Glutamatergic neuron (in vitro differentiated cells): ENCODE measurements at places on chromosomes 6 and 20. TPM values are rescaled to one million over a fixed set of nuclear protein-coding genes. Genes with fewer than 3 reads are reported as not detected.
A peak's percentile ranks its signal among the peaks of the same experiment; 100 is the strongest.

Gene MRPS18A
- 27.7 TPM for total RNA-seq

Gene PMEPA1
- total RNA-seq: 14.4 TPM

Gene MACROD2
- total RNA-seq: 8.7 TPM

Gene ZGPAT
- total RNA-seq: 41.5 TPM

GRCh38 chr6:106125925-106126435, 39.8 kb downstream of the PRDM1 start:
- H3K27ac ChIP-seq: no peak overlapping the region
- DNase-seq: no peak
- no peaks in the 10 kb centered on the region for H3K36me3 ChIP-seq

GRCh38 chr20:32012159-32012688, 2.0 kb downstream of the CCM2L start:
- peaks cover 9% of the 10 kb centered on the region for H3K27me3 ChIP-seq
- DNase-seq: no peak
- H3K4me3 ChIP-seq: no peak overlapping the region
- peaks cover 19% of the 10 kb centered on the region for H3K4me1 ChIP-seq

DNA sequence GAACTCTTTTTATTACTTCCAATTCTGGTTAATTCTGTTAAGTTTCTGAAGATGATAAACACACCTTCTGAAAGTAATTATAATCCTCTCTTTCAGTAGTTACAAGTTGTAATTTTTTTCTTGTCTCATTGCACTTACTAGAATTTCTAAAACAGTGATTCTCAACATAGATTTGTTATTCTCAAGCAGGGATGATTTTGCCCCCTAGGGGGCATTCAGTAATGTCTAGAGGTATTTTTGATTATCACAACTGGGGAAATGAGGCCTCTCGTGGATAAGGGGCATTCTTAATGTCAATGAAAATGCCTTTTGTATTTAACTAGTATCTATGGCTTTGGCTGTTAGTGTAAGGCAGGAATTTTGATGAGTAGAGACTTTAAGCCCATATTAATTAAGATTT, 39.4 kb upstream of the MAFB start:
- no peak overlapping the region for H3K4me3 ChIP-seq
- H3K36me3 ChIP-seq: peaks cover 14% of the 10 kb centered on the region
- DNase-seq: no peak
- H3K27me3 ChIP-seq: peaks cover 1% of the 10 kb centered on the region
- no peaks in the 10 kb centered on the region for H3K4me1 ChIP-seq
- H3K27ac ChIP-seq: no peak overlapping the region

Gene OPRM1
- total RNA-seq: not detected

Gene SMPDL3A
- 10.0 TPM for total RNA-seq

DNA sequence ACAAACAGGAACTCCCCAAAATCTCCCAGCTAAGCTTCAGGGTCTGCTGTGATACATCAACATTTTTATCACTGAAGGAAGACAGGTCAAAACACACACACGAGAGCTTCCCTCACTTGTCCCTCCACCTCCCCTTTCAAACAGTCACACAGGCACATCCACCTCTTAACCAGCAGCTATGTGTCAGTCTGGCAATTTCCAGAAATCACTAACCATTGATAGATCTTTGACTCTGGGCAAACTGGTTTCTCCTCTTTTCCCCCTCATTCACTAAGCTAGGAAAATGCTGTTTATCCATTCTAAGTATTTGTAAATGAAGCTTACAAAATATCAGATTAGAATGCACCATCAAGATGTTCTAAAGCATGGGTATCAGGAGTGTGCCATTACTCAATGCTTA, 87.8 kb downstream of the DCDC2 start:
- no peaks in the 10 kb centered on the region for H3K27me3 ChIP-seq
- H3K27ac ChIP-seq: no peak overlapping the region
- peaks cover 19% of the 10 kb centered on the region for H3K4me1 ChIP-seq
- H3K36me3 ChIP-seq: no peaks in the 10 kb centered on the region

GRCh38 chr6:125930765-125931418, 25.7 kb upstream of the HINT3 start:
- DNase-seq: no peak
- peaks cover 5% of the 10 kb centered on the region for H3K36me3 ChIP-seq
- H3K4me3 ChIP-seq: no peak overlapping the region
- H3K27ac ChIP-seq: no peak overlapping the region
- H3K4me1 ChIP-seq: no peaks in the 10 kb centered on the region

DNA sequence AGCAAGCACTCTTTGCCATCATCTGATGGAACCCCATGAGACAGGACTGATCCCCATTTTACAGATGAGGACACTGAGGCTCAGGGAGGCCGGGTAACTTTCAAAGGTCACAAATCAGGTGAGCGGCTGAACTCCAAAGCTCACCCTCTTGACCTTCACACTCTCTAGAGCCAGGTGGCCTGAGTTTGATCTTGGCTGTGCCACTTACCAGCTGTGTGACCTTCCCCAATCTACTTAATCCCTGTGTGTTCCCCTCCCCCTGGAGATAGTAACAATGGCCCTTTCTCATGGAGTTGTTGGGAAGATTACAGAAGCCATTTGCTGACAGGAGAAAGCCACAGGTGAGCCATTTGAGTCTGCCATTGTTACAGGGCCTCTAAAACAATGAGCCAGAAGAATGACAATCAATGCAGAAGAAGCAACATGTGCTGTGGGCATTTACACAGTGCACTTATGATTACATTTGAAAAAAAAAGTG, 34.5 kb downstream of the BMP7 start:
- peaks cover 5% of the 10 kb centered on the region for H3K36me3 ChIP-seq
- H3K27ac ChIP-seq: no peak overlapping the region
- no peaks in the 10 kb centered on the region for H3K27me3 ChIP-seq
- H3K4me1 ChIP-seq: no peaks in the 10 kb centered on the region

DNA sequence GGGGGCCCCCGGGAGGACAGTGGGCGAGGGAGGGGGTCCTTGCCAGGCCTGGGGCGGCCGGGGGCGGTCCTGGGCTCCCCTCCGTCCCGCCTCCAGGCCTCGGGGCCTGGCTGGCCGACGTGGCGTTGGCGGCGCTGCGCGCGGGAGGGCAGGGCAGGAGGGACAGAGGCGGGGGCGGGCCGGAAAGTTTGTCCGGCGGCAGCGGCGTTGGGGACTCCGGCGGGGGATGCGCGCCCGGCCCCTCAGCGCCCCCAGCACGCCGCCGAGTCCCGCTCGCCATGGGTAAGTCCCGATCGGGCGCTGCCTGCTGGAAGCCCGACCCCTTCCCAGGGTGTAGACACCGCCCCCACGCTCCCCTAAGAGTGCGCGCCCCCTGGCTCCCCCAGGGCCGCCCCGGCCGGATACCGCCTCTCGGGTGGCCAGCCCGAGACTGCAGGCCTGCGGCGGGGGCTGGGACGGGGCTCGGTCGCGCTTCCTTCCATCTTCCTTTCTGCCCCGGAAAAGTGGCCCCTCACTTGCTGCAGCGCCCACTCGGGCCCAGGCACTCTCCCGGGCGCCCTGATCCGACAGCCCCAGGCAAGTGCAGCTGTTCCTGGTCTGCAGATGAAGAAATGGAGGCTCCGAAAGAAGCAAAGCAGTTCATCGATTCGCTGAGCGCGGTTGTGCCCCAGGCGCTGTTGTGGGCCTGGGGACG, at the start of gene SLC2A10:
Gene SLC2A10 (plus strand): TSS at position 191 of the 694 bp plus-strand sequence. CDS start 88 bp downstream, at position 279.
- DNase-seq: peak; percentile 60
- peaks cover 6% of the 10 kb centered on the region for H3K4me1 ChIP-seq
- peak within 1 kb of the TSS; percentile 88 for H3K4me3 ChIP-seq
- H3K36me3 ChIP-seq: peaks cover 4% of the 10 kb centered on the region
